ENCODE measurements at places on chromosomes 13 and 19.

DNA sequence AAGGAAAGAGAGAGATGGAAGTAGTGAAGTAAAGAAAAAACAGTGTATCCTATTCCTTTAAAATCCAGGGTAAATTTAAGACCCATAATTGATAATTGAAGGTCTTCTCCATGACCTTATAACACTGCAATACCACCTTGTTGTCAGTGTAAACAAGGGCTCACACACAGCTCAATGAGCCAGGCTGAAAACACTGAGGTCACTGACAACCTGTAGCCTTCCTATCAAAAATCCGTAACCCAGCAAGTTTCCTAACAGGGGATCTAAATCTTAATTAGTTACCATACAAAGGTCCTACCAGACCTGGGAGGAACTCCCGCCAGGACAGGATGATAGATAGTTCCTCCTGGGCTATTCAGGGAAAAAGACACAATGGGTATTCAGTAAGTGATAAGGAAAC, 1677.1 kb downstream of the OLFM4 start:
- DNase-seq, result no peak

DNA sequence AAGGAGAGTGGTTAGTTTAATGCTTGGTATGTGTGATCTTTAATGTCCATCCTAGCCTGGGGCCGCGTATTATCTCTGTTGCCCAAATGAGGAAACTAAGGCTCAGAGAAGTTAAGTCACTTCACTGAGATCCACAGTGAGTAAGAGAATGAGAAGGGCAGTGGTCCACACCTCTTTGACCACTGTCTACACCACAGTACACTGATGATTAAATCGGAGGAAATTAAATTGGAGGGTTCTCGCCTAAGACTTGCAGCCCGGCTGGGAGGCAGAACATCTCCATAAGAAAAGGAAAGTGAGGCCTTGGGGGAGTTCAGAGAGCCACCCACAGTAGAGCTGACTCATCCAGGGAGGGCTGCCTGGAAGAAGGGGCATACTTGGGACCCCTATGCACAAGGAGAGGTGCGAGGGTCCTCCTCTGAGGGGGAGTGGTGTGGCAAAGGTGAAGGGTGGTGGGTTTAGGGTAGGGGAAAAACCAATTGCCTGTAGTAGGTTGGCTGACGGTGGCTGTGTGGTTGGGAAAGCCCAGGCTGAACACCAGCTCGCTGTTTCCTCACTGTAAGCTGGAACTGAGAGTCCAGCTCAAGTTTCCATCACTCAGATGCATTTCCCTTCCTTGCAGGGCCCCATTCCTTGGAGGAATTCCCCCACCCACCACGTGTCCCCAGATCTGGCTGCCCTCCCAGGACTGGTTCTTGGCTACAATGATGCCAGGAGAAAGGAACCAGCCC, 15.0 kb upstream of the DHRS12 start:
- DNase-seq, result no peak

GRCh38 chr19:3455393-3455955, 24.9 kb downstream of the SMIM24 start:
- DNase-seq, result no peak

DNA sequence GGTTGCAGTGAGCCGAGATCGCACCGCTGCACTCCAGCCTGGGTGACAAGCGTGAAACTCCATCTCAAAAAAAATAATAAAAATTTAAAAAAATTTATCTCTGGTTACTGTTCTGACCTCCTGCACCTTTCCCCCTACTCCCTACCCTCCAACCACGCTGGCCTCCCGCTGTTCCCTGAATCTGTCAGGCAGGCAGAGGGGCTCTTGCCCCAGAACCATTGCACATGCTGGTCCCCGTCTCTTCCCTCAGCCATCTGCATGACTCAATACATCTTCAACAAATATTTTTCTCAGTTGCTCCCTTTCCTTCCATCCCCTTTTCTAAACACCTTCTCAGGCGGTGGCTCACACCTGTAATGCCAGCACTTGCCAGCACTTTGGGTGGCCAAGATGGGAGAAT, 1.1 kb upstream of the FAM187B start:
- DNase-seq, result no peak

Data from HEK293T (cell line).